ENCODE measurements at places on chromosomes 7 and 10. TPM values are rescaled to one million over a fixed set of nuclear protein-coding genes. Genes with fewer than 3 reads are reported as not detected.

- no peak for DNase-seq
Measured at GRCh38 chr7:142616121-142616643, 133.1 kb upstream of the PRSS1 start.

DNA sequence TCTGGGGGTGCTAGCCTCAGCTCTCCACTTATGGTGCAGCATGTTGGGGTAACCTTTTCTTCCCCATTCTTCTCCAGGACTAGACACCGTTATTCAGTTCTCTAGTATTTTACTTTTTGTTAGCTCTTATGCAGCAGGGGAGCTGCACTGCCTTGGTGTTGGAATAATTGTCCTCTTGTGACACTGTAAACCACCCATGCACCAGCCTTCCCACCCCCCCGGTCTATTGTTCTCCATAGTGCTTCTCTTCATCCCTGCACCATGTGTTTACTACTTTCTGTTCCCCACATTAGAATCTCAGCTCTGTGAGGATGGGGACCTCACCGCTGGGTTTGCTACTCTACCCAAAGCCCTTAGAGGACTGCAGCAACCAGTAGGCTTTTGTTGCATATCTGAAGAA lies 230.7 kb downstream of the RPS24 start:
- DNase-seq, result no peak

DNA sequence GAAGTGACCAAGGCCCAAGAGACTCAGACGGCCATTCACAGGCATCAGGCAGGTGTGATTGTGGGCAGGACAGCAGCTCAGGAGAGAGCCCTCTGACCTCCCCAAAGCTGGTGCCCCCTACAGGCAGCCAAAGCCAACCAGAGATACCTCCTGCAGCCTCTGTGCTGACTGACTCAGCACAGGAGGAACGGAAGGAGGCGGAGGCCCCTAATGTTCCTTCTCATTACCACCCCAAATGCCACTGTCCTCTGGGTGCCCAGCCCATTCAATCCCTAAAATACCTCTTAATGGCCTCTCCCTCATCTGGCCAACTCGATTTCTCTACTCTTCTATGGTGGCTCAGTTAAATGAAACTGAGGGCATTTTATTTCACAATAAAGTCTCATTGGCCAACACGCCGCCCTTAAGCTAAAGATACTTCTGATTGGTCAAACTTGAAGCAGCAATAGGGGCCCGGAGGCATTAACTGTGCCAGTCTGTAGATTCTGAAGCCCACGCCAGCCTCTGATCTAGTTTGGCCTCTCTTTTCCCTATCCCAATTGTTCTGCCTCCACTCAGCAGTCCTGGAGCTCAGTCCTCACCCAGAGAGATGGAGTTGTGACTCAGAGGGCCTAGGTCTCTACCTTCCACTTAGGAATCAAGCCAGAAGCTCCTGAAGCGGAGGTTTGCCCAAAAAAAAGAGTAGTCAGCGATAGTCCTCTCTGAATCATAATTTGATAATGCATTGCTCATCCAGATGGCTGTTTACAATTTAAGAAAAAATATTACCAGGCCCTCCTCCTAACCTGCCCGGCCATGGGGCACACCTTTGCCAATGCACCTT lies 1.2 kb downstream of the CYREN start:
- DNase-seq, result no peak

DNA sequence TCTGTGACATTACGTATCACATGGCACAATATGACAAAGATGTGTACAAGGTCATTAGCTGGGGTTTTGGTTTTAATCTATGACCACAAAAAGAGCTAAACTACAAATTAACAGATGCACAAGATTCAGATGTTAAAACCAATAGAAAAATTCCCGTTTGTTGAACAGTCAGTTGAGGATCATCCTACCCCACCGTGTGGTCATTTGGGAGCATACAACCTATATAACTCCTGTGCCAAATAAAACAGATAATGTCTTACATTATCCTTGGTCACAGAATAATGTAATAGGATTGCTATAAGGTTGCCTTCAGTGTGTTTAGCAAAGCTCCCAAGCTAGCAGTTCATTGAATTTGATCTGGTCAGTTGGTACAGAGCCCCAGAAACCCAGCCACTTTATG lies 28.2 kb downstream of the ASNS start:
- no peak for DNase-seq

- DNase-seq, result no peak
Measured at GRCh38 chr7:2928613-2929311, 84.7 kb upstream of the GNA12 start.

DNA sequence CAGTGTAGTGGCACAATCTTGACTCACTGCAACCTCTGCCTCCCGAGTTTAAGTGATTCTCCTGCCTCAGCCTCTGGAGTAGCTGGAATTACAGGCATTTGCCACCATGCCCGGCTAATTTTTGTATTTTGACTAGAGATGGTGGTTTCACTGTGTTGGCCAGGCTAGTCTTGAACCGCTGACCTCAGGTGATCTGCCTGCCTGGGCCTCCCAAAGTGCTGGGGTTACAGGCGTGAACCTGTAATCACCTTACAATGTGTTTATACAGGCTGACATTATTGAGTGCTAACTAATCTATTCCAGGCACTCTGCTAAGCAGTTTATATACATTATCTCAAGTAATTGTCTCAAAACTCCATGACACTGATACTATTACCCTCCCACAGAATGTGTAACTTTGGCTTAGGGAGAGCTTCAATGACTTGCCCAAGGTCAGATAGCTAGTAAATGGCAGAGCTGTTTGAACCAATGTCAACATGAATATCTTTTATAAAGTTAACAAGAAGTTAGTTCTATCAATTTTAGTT lies 36.8 kb downstream of the KIFBP start:
- DNase-seq, result no peak

- DNase-seq, result no peak
Measured at GRCh38 chr7:57403601-57404342, 46.2 kb upstream of the ZNF716 start.

GRCh38 chr10:125217990-125218675 lies 57.8 kb upstream of the CTBP2 start:
- DNase-seq, result no peak

Gene YAE1
- 28.4 TPM for total RNA-seq

DNA sequence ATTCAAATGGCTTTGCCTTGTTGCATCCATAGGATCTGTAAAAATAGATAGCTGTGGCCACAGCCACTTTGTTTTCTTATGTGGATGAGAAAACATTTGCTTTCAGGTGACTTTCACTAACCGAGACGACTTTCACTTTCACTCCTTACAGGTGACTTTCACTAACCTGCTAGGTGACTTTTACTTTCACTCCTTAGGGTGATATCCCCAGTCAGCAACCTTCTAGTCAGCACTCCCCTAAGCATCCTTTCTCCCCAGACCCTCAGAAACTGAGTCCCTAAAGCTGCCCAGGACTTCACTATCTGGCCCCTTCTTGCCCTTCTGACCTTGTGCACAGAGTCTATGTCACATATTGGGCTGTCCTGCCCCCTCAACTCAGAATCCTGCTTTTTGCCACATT lies 177.5 kb downstream of the RELN start:
- DNase-seq, result no peak

DNA sequence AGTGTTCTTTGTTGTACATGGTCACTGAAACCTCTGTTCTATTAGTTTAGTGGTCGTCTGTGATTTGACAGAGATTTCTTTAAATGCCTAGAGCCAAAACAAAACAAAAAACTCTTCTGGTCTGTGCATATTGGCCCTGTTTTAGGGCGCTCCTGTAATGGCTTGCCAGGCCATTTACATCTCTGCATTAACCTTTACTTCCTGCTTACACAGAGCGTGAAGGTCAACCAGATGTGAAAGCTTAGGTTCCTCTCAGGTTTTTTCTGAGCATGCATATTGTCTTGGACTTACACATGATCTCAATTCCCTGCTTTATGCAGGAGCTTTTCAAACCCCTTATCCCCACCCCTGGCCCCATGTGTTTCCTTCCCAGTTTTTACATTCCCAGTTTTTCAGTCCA lies 9.6 kb downstream of the ZNF37A start:
- DNase-seq, result no peak

Gene PRLHR
- total RNA-seq, result not detected

GRCh38 chr10:30897048-30897447 lies 134.6 kb downstream of the ZNF438 start:
- no peak for DNase-seq

- no peak for DNase-seq
Measured at GRCh38 chr7:27961255-27961654, 219.3 kb downstream of the JAZF1 start.

Gene OR13A1
- total RNA-seq, result not detected

Gene HOXA9
- total RNA-seq, result 0.18 TPM

GRCh38 chr10:80476685-80477084 lies 22.6 kb downstream of the TSPAN14 start:
- DNase-seq, result no peak

DNA sequence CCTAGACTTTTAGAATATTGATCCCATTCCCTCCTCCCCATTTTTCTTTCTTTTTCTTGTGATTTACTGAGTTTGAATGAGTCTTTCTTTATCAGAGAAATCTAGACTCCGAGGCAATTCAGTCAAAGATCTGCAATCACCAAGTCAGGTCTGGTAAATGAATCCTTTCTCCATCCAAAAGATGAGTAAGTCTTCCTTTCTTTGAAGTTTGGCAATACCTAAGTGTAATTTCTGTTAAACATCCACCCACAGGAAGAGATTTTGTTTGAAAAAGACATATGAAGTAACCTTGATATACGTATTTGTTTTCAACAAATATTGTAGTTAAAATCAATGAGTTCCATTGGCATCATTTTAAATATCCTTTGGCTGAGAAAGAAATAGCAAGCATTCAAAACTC lies 58.3 kb downstream of the SLC39A12 start:
- DNase-seq, result no peak

Gene ZNRF2
- total RNA-seq, result 8.9 TPM

Gene PDK4
- 13.2 TPM for total RNA-seq

DNA sequence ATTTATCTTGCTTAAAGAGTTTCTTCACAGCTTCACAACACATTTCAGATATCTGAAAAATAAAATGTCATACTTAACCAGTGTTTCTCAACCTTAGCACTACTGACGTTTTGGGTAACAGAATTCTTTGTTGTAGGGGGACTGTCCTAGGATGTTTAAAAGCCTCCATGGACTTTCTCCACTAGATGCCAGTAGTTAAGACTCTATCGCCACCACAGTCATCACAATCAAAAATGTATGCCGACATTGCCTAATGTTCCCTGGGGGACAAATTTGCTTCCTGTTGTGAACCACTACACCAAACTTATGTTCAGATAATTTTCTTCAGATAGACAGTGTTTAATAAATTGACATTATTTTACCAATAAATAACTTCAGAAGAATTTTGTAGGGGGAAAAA lies 13.4 kb downstream of the NOC3L start:
- DNase-seq, result no peak

DNA sequence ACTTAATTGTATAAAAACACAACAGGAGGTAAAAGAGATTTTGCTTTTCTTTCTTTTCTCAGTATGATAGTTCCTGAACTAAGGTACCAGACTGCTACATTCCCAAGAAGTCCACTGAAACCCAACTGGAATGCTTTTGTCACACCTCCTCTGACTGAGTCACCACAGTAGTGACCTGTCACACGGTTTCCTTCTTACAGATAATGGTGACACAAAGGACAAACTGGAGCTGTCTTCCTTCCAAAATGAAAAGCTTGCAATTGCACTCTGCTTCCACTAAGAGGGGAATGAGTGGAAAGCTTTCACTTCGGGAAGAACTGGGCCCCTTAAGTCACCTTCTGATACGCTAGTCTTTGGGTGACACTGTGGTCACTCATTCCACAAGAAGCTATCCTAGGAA lies 122.2 kb downstream of the KMT2E start:
- no peak for DNase-seq

GRCh38 chr10:1267568-1267967 lies 211.4 kb downstream of the WDR37 start:
- no peak for DNase-seq

Gene CHAT
- total RNA-seq, result not detected

GRCh38 chr10:73968098-73968521 lies 29.8 kb upstream of the VCL start:
- peak; percentile 11 for DNase-seq

Gene PDZD7
- total RNA-seq, result 0.46 TPM

- DNase-seq, result no peak
Measured at GRCh38 chr10:2968401-2969058, 98.8 kb upstream of the PFKP start.

Gene CALCR
- not detected for total RNA-seq

DNA sequence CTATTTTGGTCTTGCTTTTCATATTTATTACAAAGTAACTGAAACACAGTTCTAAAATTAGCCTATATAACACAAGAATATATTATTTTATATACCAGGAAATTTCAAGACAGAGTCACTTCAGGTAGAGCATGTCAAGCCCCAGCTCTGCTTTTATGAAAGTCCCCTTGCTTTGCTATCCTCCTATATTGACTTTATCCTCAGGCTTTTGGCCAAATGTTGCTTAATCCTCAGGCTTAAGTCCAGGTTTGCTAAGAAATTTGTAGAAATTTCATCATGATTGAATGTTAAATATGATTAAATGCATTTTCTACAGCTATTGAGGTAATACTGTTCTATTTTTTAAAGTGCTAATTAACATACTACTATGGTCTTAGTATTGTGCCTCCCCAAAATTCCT lies 227.6 kb downstream of the FZD1 start:
- DNase-seq, result no peak

Gene TBXAS1
- 8.1 TPM for total RNA-seq

Gene C7orf25
- total RNA-seq, result 5.3 TPM

- DNase-seq, result no peak
Measured at GRCh38 chr7:22355620-22356009, 1.3 kb downstream of the RAPGEF5 start.

- DNase-seq, result no peak
Measured at GRCh38 chr7:96211954-96212353, 109.9 kb downstream of the SLC25A13 start.

Gene ABCB1
- 5.1 TPM for total RNA-seq

Gene PRPS1L1
- total RNA-seq, result not detected

DNA sequence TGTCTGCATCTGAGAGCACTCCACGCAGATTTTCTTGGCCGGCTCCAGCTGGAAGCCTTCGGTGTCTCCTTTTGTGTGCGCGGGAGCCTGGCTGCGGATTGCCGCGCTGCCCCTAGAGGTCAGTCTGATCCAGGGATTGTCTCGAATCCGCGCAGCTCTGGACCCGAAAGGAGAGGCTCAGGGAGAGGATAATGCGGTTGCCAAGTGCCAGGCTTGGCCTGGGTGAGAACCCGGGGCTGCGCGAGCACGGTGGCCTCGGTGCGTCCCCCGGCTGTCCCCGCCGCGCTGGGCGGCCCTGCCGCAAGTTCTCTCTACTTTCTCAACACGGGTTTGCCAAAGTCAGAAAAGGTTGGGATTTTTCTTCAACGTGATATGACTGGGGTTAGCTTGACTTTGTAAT lies 140.9 kb downstream of the ADCYAP1R1 start:
- DNase-seq, result peak; percentile 5

Data from pulmonary artery endothelial cell (primary cell).